Astrocyte of the cerebellum (primary cell): ENCODE measurements at places on chromosomes 3 and 15.

DNA sequence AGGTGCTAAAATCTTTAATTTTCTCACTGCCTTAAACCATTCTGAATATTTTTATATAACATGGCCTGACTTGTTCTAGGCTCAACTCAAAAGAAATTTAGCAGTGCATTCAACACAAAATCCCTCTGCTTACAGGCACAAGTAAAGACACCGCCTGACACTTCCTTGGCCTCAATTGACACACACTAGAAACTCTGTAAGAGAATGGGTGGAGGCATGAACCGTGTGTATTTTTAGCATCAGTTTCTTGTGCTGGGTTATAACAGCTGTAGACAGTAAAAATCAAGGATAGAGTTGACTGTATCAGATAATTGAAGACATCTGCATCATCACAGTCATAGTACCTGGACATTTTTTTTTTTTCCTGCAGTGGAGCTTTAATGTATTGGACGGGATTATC lies 54.3 kb downstream of the SLC9A9 start:
- no peak for DNase-seq

DNA sequence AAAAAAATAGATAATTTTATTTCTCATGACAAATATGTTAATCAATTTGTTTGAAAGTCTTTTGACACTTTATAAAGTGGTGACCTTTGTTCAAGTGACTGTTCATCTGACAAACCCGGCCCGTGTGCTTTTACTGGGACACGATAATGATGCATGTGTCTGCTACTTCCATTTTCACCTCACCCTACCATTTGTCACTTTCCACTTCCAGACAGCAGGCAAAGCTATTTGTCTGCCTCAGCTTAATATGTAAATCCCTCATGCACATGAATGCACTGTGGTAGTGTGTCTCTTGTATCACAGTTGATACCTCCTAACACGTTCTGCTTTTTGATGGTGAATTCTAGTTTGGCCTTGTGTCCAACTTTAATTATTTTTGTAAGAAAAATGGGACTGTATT lies 204.3 kb downstream of the BBX start:
- no peak for DNase-seq

DNA sequence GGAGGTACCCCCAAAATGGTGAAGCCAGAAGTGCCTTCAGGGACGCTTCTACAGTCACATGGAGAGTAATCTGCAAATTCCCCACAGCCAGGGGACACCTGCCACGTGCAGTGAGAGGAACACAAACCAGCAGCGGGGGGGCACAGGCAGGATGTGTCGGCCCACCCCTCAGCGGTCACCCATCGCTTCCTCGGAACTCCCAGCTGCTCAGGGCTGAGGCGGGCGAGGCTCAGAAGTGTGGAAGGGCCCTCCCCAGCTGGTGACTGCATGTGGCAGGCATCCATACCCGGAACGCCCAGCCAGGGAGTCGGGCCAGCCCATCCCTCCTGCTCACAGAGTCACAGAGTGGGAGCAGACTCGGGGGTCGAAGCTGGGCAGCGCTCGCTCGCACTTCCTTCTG lies 63.7 kb downstream of the SLC12A8 start:
- DNase-seq = no peak

- no peak for DNase-seq
Observed at GRCh38 chr15:96774216-96774615, 443.7 kb downstream of the NR2F2 start.

GRCh38 chr15:75723847-75724660 lies 11.4 kb upstream of the CSPG4 start:
- DNase-seq = peak; percentile 88

GRCh38 chr3:194689493-194689944 lies 3.8 kb downstream of the FAM43A start:
- peak; percentile 33 for DNase-seq

DNA sequence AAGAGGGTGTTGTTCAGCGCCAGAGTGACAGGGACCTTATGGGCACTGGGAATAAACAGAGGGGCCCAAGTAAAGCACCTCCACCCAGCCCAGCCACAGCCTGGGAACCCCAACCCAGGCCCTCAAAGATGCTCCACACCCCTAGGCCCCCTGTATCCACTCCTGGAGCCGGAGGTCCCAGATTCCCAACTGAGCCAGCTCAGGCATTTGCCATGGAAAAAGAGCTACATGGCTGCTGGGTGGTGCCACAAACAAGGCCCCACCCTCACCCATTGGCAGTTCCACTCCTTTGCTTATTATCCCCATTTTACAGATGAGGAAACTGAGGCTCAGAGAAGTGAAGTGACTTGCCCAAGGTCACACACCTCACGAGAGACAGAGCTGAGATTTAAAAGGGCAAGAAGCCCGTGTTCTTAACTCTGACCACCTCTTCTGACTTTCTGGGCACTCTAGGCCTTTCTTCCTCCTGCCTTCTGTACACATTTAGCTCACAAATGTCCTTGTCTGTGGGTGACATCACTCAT lies 16.9 kb downstream of the ANPEP start:
- DNase-seq = no peak

- DNase-seq = no peak
Observed at GRCh38 chr15:71362987-71363968, 248.0 kb downstream of the THSD4 start.

GRCh38 chr3:172103724-172104123 lies 64.3 kb downstream of the FNDC3B start:
- peak; percentile 52 for DNase-seq

- DNase-seq = no peak
Observed at GRCh38 chr3:161647936-161648470, 151.4 kb downstream of the OTOL1 start.

DNA sequence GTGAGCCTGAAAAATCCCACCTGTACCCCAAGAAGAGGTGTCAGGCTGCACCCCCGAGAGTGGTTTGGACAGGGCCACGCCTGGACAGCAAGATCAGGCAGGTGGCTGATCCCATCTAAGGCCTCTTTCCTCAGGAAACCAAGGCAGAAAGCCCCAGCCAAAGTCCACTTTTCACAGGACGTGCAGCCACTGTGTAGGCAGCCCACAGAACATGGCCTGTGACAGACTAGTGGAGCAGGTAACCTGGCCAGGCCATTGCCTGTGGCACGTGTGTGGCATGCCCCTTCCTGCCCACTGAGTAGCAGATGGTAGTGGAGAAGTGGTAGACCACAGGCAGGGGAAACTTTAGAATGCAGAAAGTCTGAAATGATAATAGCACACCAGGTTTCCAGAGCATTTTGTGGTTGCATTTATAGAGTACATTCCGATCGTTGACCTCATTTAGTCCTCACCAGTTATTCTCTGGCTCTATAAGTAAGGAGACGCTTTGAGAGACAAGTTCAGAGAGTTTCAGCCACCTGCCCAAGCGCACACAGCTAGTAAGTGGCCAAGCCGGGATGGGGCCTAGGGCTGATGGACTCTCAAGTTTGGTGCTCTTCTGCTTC lies 68.7 kb downstream of the AAGAB start:
- peak; percentile 68 for DNase-seq

- no peak for DNase-seq
Observed at GRCh38 chr3:9405756-9406155, 8.3 kb downstream of the SETD5 start.

GRCh38 chr3:136893848-136894443 lies 31.9 kb downstream of the NCK1 start:
- peak; percentile 23 for DNase-seq

DNA sequence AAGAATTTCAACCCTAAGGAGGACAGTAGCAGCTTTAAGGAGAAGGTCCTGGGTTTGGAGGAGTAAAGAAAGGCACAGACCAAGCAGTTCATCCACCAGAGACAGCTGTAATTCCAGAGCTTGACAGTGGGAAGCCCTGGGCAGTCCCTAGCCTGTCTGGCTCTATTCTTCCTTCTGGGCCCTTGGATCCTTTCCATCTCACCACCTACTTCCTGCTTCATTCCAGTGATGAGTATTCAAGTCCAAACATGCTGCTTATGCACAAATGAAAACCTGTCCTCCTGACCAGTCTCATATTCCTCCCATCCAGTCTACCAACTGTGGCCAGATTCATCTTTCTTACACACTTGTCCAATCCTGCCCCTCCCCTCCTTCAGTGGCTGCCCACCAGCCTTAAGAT lies 171.4 kb downstream of the CNTN3 start:
- DNase-seq = no peak

DNA sequence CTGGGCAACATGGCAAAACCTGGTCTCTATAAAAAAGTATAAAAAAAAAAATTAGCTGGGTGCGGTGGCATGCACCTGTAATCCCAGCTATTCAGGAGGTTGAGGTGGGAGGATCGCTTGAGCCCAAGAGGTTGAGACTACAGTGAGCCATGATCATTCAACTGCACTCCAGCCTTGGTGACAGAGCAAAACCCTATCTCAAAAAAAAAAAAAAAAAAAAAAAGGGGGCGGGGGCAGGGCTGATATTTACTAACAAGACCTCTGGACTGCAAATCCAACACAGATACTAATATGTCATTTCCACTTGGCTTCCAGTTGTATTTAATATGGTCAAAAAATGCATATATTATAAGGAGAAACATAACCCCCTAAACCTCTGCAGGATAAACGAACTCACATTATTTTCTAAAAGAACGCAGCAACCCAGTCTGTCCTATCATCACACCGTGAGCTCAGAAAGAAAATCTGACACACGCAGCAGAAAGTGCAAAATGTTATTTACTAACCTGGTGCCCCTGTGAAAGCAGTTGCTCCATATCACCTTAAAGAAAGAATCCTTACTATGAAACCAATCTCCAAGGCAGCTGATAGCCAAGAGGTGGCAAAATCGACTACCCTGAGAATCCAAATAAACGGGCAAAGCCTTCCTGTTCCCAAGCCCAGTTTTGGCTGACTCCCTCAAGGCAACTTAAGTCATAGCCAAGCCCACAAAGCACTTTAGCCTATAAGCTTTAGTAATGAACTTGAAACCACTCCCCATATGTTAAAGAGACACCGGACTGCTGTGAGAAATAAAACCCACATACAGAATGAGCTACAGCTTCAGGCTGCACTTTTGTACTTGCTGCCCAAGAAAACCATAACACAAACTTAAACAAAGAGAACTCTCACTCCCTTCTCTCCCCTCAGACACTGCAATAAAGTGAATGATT lies 39.3 kb downstream of the PLD1 start:
- peak; percentile 67 for DNase-seq
